Fibroblast of upper back skin (primary cell): ENCODE measurements at places on chromosomes 4 and X.
A peak's percentile ranks its signal among the peaks of the same experiment; 100 is the strongest.

- peak; percentile 1 for DNase-seq
Measured at GRCh38 chrX:71482228-71482958, 50.5 kb upstream of the OGT start.

- no peak for DNase-seq
Measured at GRCh38 chr4:164139291-164139690, 614.6 kb upstream of the SMIM31 start.

DNA sequence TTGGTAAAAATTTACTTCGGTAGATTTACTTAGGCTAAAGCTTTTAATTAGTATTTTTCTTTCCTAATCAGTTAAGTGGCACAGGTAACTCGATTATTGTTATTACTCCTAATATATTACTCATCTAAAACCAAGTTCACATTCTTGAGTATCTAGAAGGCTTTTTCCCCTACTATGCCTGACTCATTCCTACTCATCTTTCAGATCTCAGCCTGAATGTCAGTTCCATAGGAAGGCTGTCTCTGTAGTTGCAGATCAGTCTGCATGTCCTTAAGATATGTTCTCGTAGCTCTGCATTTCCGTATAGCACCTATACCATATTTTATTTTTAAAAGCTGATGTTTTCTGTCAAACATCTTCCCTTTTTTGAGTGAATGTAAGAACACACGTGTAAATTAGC, 5.9 kb upstream of the FAM184B start:
- peak; percentile 41 for DNase-seq

- peak; percentile 55 for DNase-seq
Measured at GRCh38 chrX:46255046-46255445, 290.2 kb downstream of the ZNF674 start.

GRCh38 chr4:105050896-105051295, 95.8 kb upstream of the TET2 start:
- DNase-seq, result peak; percentile 51

GRCh38 chrX:17375637-17376430, 834 bp downstream of the NHS start:
- no peak for DNase-seq

GRCh38 chr4:76278583-76278982, 27.1 kb downstream of the FAM47E start:
- no peak for DNase-seq

DNA sequence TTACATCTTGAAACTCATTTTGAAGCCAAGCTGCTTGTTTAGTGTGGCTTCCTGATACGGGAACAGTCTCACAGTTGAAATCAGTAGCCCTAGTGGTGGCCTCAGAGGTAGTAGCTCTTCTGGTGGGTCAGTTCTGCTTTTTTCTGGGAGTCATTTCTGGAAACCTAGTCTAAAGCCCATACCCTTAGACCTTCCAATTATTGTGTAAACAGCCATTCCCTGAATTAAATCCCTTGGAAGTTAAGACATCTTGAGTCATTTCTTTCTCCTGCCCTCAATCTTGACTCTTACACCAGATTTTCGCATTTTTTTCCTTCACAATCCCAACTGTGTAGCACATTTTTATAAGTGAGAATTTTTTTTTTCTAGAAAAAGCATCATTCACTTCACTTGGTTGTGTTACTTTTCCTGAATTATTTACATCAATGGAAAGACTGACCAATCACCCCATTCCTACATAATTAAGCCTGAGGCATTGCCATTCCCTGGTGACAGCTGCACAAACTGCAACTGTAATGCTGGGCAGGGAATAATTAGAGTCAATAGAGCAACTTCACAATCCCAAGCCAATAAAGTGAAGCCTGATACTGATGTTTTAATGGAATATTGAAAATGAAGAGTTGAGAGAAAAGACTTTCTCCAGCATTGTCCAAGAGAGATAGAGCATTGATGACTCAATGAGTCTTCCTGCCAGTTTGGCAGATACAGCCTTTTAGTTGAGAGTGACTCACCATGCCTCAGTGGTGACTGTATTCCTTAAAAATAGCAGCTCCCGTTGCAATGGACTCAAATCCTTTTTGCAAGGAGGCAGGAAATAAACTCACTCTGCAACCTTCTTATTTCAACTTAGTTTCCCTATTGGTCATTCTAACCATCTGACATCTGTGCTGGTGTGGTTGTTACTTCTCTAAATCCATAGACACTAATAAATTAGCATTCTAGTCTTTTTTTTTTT, 13.0 kb upstream of the SEPSECS start:
- DNase-seq, result peak; percentile 99

- peak; percentile 56 for DNase-seq
Measured at GRCh38 chr4:94410678-94411206, 41.0 kb upstream of the PDLIM5 start.

DNA sequence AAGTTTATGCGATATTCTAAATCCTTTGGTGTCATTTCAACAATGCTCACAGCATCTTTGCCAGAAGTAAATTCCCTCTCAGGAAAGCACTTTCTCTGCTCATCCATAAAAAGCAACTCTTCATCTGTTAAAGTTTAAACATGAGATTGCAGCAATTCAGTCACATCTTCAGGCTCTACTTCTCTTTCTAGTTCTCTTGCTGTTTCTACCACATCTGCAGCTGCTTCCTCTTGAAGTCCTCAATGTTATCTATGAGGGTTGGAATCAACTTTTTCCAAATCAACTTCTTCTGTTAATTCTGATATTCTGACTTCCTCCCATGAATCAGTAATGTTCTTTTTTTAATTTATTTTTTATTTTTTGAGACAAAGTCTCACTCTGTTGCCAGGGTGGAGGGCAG, 100.9 kb downstream of the LCORL start:
- DNase-seq, result no peak

- no peak for DNase-seq
Measured at GRCh38 chr4:78689700-78690323, 86.3 kb upstream of the BMP2K start.

- no peak for DNase-seq
Measured at GRCh38 chr4:102362922-102363432, 17.7 kb upstream of the SLC39A8 start.

DNA sequence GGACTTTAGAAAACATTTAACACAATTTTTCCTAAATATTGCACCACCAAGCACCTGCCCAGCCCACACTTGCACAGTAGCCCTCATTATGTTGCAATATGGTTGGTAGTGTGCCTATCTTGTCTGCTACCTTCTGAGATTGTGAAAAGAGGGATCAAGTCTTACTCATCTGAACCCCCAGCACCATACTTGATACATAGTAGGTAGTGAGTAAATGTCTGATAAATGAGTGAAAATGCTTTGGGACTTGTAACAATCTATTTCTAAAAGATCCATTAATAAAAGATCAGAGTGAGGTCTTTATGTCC, 118.4 kb upstream of the MED14 start:
- DNase-seq, result no peak

GRCh38 chr4:168099195-168099594, 6.9 kb downstream of the ANXA10 start:
- no peak for DNase-seq

DNA sequence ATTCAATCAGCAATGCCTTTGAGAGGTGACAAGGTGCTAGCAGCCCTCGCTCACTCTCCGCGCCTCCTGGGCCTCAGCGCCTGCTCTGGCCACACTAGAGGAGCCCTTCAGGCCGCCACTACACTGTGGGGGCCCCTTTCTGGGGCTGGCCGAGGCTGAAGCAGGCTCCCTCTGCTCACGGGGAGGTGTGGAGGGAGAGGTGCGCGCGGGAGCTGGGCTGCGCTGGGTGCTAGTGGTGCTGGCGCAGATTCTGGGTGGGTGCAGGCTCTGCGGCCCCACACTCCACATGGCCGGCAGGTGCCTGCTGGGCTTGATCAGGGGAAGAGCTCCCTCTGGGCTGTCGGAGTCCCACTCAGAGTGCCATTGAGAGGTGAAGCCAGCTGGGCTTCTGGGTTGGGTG, 351.0 kb downstream of the GASK1B start:
- no peak for DNase-seq

- DNase-seq, result peak; percentile 76
Measured at GRCh38 chr4:38237139-38237538, 276.9 kb downstream of the PTTG2 start.

DNA sequence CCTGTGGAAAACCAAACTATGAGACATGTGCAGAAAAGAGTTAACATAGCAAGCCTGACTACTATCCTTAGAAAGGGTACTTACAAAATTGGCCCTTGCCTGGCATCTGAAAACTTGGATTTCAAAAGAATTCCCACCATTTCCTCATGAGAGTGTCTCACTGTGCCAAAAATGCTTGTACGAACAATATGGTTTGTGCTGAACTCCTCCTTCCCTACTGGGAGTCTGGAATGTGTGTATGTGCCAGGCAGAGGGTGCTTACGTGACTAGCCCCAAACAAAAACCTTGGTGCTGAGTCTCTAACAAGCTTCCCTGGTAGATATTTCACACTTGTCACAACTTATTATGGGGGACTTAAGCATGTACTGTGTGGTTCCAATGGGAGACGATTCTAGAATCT, 81.7 kb upstream of the GIMD1 start:
- DNase-seq, result peak; percentile 33

DNA sequence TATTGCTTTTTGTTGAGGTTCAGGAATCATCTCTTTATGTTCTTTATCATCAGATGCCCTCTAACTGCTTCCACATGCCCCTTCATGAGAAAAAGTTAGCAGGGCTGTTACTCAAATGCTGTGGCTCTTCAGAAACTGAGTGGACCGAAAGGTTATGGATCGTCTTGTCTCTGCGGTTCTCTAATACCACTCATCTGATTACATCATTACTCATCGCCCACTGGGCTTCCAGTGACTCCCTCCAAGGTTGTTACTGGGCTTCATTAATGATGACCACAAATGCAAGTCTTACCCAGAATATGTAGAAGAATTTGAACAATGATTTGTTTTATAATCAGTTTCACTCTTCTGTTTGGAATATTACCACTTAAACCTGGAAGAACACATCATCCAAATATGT, 67.7 kb downstream of the RWDD4 start:
- peak; percentile 65 for DNase-seq

GRCh38 chr4:169254546-169254983, 16.2 kb downstream of the SH3RF1 start:
- peak; percentile 83 for DNase-seq

DNA sequence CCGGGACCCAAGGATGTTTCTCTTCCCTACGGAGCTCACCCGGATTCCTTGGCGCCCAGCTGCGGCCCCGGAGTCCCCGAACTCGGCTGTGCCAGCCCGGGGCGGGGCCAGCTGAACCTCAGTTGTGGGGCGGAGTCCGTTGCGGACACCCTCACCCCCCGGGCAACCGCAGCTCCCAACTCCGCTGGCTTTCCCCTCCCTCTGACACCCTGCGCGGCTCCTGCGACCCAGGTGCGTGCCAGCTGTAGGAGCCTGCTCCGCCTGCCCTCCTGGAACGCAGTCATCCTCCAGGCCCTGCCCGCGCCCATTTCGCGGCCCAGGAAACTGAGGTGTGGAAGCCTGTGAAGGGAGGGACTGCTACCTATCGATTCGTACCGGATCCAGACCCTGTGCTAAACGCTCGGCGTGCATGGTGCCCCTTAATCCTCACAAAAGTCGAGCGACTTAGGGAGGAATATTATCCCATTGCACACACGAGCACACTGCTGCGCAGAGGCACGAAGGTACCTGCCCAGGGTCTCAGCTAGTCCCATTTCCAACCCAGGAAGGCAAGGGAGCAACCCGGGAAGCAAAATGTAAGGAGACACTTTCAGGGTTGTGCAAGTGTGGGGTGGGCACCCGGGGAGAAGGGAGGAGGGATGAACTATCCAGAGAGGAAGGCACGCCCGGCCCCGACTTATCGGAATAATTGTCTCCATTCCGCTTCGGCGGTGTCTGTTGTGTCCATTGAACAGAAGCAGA, 12.3 kb downstream of the MSX1 start:
- no peak for DNase-seq

- DNase-seq, result no peak
Measured at GRCh38 chrX:39397561-39398199, 596.4 kb downstream of the MID1IP1 start.

DNA sequence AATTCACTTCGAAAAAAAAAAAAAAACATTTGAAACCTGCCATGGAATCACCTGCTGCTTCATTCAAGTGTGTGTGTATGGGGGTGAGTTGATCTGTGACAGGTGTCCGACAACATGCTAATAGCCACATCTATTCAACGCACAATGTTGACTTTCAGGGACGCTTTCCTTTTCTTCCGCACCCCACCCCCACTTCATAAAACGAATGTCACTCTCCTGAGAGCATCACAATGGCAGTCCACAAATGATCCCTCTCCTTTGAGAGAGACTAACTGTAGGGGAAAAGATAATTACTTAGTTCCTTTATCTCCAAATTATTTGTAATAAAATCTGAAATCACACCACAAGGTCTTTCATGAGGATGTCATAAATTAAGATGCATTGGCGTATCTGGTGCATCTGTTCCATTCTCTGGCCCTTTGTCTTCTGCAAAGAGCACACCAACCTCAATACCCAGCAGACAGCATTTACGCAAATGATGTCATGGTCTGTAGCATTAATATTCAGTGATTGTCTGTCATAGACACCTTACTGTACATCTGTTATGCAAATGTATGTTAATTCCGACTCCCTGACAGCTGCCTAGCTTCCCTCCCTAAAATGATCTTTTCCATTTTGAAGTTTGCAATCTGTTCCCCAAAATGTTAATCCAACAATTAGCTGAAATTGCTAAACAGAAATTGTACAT, 640.0 kb upstream of the BOD1L1 start:
- no peak for DNase-seq

DNA sequence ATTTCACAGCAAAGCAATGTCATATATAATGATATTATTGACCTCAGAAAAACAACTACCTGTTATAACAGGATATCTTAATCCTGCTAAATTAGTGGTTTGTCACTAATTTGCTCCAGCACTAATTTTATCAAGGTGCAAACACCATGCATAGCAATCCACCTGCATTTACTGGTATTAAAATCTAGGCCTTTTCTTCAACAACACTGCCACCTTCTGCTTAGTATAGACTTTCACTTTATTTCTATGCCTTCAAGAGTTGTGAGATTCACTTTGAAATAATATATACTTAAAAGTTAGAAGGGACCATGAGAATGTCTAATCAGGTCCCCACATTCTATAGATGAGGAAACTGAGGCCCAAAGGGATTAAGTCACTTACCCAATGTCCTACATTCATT, 82.1 kb upstream of the IQCM start:
- DNase-seq, result no peak

- peak; percentile 17 for DNase-seq
Measured at GRCh38 chrX:47283015-47283771, 50.4 kb downstream of the USP11 start.

DNA sequence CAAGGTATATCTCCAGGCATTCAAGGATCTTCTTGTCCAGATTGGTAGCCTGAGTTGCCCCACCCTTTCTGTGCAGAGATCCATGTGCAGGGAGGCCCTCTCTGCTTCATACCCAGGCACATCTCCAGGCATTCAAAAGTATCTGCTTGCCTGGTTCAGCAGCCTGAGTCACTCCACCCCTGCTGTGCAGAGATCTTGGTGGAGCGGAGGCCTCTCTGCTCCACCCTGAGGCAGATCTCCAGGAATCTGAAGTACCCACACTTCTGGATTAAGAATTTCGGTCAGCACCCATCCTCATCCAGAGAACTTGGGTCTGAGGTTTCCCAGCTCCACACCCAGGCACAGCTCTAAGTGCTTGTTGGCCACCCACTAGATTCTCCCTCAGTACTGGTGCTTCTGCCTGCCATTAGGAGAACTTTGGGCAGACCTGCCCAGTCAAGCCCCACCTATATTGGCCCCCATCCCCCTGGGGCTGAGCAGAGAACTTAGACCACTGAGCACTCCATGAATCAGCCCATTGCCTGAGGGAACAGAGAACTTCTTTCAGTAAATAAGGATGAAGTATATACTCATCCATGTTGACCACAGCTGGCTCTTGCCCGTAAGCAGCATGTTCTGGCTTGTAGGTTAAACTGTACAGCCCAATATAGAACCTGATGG, 199.5 kb upstream of the ZCCHC13 start:
- peak; percentile 7 for DNase-seq

GRCh38 chr4:95225849-95226248, 322.9 kb downstream of the UNC5C start:
- DNase-seq, result no peak
